Vagina (tissue), 2 donors: ENCODE measurements at places on chromosomes 12 and 14. TPM values are rescaled to one million over a fixed set of nuclear protein-coding genes. Genes with fewer than 3 reads are reported as not detected.

Gene SIX4
- total RNA-seq: 1.5 TPM

- H3K4me1 ChIP-seq: no peaks in the 10 kb centered on the region
- H3K36me3 ChIP-seq: no peaks in the 10 kb centered on the region
- no peak for DNase-seq
These were observed 7.9 kb downstream of the TAS2R13 start for GRCh38 chr12:10901427-10901826.

DNA sequence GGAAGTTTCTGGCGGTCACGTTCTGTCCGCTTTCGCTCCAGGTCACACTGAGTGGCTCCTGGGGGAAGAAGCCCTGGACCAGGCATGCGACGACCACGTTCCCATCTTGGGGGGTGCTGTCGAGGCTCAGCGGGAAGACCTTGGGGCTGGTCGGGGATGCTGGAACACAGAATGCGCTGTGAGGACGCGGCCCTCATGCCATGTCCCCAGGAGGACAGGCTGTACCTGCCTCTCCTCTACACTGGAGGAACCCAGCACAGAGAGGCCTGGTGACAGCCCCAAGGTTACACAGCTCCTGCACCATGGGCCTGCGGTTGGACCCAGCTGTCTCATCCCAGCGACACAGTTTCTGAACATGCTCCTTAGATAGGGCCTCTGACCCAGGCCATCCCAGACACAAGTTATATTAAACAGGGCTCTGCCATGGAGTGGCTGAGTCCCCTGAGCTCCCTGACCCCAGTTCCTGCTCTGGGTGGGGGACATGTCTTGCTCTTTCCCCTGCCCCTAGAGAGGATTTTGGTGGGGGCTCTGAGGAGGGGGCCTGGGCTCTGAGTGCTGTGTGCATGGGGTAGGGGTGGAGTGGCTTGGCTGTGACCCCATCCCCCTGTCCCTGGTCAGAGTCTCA, 62.0 kb downstream of the TMEM121 start:
- no peaks in the 10 kb centered on the region for H3K27me3 ChIP-seq
- no peak overlapping the region for H3K4me3 ChIP-seq
- H3K4me1 ChIP-seq: no peaks in the 10 kb centered on the region
- no peaks in the 10 kb centered on the region for H3K36me3 ChIP-seq
- no peak overlapping the region for H3K27ac ChIP-seq

- DNase-seq: no peak
- no peaks in the 10 kb centered on the region for H3K27me3 ChIP-seq
- peaks cover 11% of the 10 kb centered on the region for H3K4me1 ChIP-seq
- H3K36me3 ChIP-seq: no peaks in the 10 kb centered on the region
These were observed 38.6 kb upstream of the SMUG1 start for GRCh38 chr12:54227376-54227775.

- H3K4me1 ChIP-seq: peaks cover 11% of the 10 kb centered on the region
- H3K27me3 ChIP-seq: no peaks in the 10 kb centered on the region
- no peak for DNase-seq
- no peaks in the 10 kb centered on the region for H3K36me3 ChIP-seq
- H3K27ac ChIP-seq: no peak overlapping the region
These were observed 45.1 kb downstream of the FLRT2 start for GRCh38 chr14:85574853-85575616.

- H3K27me3 ChIP-seq: no peaks in the 10 kb centered on the region
- no peak for DNase-seq
- no peak overlapping the region for H3K4me3 ChIP-seq
- H3K4me1 ChIP-seq: peaks cover 66% of the 10 kb centered on the region
These were observed 82.4 kb downstream of the ITPK1 start for GRCh38 chr14:93033084-93033982.

Gene COX8C
- not detected for total RNA-seq

GRCh38 chr12:123113026-123113425, 37.9 kb downstream of the PITPNM2 start:
- no peaks in the 10 kb centered on the region for H3K36me3 ChIP-seq
- DNase-seq: no peak
- H3K27ac ChIP-seq: peak overlapping the region; percentile 2

Gene CD163L1
- 0.74 TPM for total RNA-seq

- H3K36me3 ChIP-seq: peaks cover 25% of the 10 kb centered on the region
- peak overlapping the region; percentile 73 for H3K4me3 ChIP-seq
- H3K27ac ChIP-seq: peak overlapping the region; percentile 67
- no peaks in the 10 kb centered on the region for H3K27me3 ChIP-seq
These were observed 613 bp downstream of the RECQL start for GRCh38 chr12:21500786-21501257.

GRCh38 chr12:63151623-63152320, 771 bp upstream of the AVPR1A start:
- no peaks in the 10 kb centered on the region for H3K27me3 ChIP-seq
- no peak for DNase-seq
- H3K27ac ChIP-seq: peak overlapping the region; percentile 69

- no peaks in the 10 kb centered on the region for H3K27me3 ChIP-seq
- peak overlapping the region; percentile 51 for H3K4me3 ChIP-seq
- H3K4me1 ChIP-seq: peaks cover 32% of the 10 kb centered on the region
- DNase-seq: no peak
These were observed 44.9 kb downstream of the DDX11 start for GRCh38 chr12:31118347-31119191.

Gene SYNDIG1L
- total RNA-seq: not detected

Gene POTEG
- total RNA-seq: not detected

Gene SLC17A8
- total RNA-seq: not detected

GRCh38 chr14:51993285-51993920, 4.1 kb downstream of the RTRAF start:
- H3K4me3 ChIP-seq: no peak overlapping the region
- H3K27me3 ChIP-seq: no peaks in the 10 kb centered on the region
- DNase-seq: no peak
- peaks cover 36% of the 10 kb centered on the region for H3K36me3 ChIP-seq

GRCh38 chr12:112304436-112304835, 77.8 kb downstream of the HECTD4 start:
- DNase-seq: no peak
- no peak overlapping the region for H3K4me3 ChIP-seq
- H3K36me3 ChIP-seq: no peaks in the 10 kb centered on the region
- no peaks in the 10 kb centered on the region for H3K27me3 ChIP-seq
- H3K4me1 ChIP-seq: peaks cover 31% of the 10 kb centered on the region

DNA sequence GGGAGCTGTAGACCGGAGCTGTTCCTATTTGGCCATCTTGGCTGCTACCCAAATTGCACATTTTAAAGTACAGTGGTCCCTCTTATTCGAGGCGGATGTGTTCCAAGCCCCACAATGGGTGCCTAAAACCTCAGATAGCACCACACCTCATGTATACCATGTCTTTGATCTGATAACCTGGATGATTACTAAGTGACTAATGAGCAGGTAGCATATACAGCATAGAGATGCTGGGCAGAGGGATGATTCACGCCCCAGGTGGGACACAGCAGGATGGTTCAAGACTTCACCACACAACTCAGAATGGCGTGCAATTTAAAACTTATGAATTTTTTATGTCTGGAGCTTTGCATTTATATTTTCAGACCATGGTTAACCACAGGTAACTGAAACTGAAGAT, 255.0 kb downstream of the AKAP6 start:
- H3K27ac ChIP-seq: no peak overlapping the region
- H3K27me3 ChIP-seq: no peaks in the 10 kb centered on the region
- H3K4me1 ChIP-seq: no peaks in the 10 kb centered on the region
- H3K4me3 ChIP-seq: no peak overlapping the region
- DNase-seq: no peak

DNA sequence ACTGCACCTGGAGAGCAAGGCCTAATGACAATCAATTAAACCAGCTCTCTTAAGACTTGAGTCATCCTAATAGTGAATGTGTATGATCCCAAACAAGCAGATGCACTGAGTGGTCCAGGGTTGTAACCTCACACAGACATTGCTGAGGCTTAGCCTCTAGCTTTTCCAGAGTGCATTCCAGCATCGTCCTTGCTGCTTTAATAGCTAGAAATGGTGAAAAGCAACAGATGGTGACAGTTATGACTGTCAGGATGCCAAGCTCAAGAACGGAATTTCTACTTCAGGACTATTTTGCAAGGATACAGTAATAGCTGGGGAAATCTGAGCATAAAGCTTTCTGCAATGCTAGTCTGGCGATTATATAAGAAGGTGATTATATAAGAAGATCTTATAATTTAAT, 34.6 kb downstream of the PTPRR start:
- no peak for DNase-seq
- no peaks in the 10 kb centered on the region for H3K36me3 ChIP-seq
- H3K27ac ChIP-seq: no peak overlapping the region

DNA sequence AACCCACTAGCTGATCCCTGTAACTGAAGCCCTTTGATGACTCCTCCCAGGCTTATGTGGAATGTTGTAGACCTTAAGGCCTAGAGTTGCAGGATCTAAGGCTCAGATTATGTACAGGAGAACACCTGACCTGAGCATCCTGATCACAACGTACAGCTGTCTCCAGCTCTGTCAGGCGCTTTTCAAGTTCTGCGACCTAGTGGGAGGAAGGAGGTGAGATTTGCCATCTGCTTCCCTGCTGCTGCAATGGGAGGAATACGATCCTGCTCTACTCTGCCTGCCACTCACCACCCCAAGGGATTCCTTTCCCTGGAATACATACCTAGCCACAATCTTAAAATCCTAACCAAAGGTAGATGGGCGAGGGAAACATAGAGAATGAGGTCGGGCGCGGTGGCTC, 10.5 kb downstream of the MBD6 start:
- peaks cover 8% of the 10 kb centered on the region for H3K4me1 ChIP-seq
- H3K36me3 ChIP-seq: peaks cover 79% of the 10 kb centered on the region
- no peaks in the 10 kb centered on the region for H3K27me3 ChIP-seq
- no peak for DNase-seq

DNA sequence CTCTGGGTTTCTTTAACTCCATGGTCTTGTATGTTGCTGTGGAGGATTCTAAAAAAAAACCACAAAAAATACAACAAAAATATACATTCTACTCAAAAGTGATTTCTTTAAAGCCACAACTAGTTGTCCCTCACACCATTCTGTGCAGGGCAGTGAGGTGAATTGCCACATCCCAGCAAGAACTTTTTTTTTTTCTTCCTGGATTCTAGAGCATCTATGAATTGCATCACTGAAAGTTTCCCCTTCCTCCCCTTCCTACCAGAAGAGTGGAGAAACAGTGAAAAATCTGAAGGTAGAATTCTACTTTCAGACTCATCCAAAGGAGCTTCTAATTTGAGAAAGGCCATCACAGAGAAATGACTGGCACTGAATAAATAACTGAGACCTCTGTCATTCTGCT, 395.3 kb downstream of the AEBP2 start:
- H3K4me1 ChIP-seq: no peaks in the 10 kb centered on the region
- H3K4me3 ChIP-seq: no peak overlapping the region
- DNase-seq: no peak
- no peak overlapping the region for H3K27ac ChIP-seq
- H3K36me3 ChIP-seq: no peaks in the 10 kb centered on the region
- H3K27me3 ChIP-seq: no peaks in the 10 kb centered on the region

DNA sequence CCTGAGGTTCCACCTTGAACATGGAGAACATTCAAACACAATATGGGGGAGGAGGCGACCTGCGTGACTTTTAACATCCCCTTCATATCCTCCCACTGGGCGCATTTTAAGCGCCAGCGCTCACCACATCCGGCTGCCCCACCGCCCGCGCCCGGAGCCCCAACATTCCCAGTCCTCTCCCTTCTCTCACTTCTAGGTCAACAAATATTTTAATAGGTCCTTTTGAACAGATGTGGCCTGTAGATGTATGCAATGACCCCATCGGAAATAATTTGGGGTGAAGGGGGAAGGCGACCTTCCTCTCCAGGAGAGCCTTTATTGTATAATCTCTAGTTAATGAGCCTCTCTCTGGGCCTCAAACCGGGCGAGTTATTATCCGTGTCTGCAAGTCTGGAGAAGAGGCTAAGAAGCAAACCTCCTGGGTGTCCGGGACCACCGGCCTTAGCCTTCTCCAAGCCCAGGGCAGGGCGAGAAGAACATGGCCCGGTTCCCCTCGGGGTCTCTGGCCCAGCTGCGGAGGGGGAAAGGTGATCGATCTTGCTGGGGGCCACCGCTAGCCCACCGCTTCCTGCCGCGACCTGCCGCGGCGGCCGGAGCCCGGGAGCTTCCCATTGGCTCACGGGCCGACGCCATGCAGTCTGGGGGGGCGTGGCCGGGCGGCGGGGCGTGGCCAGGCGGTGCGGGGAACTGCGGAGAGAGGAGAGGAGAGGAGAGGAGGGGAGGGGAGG, 83.2 kb upstream of the HMGA2 start:
- H3K36me3 ChIP-seq: no peaks in the 10 kb centered on the region
- no peak overlapping the region for H3K27ac ChIP-seq
- H3K4me1 ChIP-seq: peaks cover 20% of the 10 kb centered on the region

DNA sequence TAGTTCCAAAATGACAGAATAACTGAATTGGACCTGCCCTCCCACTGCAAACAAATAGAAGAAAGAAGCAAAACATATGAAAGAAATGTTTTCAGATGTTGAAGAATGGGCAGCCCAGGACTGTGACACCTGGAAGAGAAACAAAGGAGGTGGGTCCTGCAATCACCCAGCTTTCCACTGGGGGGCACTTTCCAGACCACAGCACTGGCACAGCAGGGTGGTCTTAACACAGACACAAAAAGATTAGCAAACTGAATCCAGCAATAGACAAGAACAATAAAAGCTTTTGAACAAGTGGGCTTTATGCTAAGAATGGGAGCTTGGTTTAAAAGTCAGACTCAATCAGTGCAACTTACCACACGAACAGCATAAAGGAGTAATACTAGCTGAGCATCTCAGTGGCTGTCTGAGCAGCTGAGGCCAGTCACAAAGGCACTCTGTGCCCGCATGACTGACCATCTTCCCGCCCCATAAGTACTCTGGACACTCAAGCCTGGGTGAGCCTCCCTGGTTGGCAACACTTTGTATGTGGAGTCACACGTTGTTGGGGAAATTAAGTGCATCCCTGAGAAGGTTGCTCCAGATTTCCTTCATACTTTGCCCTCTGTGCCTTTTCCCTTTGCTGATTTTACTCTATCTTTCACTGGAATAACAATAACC, 27.7 kb downstream of the JKAMP start:
- no peaks in the 10 kb centered on the region for H3K36me3 ChIP-seq
- no peaks in the 10 kb centered on the region for H3K27me3 ChIP-seq

GRCh38 chr14:21098076-21098891, at the start of gene ZNF219:
ZNF219 (minus strand) TSS chr14:21098655; CDS start chr14:21093591, 5,064 bp downstream.
- H3K27me3 ChIP-seq: no peaks in the 10 kb centered on the region
- peaks cover 55% of the 10 kb centered on the region for H3K4me1 ChIP-seq
- no peak for DNase-seq

Gene OR4E2
- not detected for total RNA-seq

DNA sequence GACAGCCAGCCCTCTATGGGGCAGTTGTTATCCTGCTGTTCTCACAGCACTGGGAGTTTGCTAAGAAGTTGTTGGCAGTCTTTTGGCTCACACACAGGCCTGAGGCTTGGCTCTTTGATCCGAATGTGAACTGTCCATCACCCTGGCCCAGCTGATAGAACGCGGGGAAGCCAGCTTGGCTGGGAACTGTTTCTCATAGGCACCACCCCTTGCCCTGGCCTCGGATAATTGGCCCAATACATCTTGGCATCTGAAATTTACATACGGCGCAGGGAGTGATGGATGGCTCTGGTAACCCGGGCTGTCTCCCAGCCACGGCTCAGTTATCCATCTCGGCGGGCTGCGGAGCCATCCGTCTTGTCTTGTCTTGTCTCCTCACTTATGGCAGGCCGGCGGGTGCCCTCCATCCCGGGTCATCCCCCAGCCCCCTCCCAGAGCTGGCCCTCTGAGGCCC, 164.1 kb downstream of the PHETA1 start:
- H3K4me3 ChIP-seq: no peak overlapping the region
- H3K27ac ChIP-seq: no peak overlapping the region
- no peaks in the 10 kb centered on the region for H3K4me1 ChIP-seq
- H3K36me3 ChIP-seq: no peaks in the 10 kb centered on the region
- DNase-seq: no peak
- H3K27me3 ChIP-seq: no peaks in the 10 kb centered on the region

GRCh38 chr12:113056631-113057488, at the start of gene DTX1:
DTX1 (plus strand) TSS chr12:113056730; CDS start chr12:113058193, 1,463 bp downstream.
- no peak for DNase-seq
- peak within 1 kb of the TSS; percentile 60 for H3K4me3 ChIP-seq
- H3K27me3 ChIP-seq: no peaks in the 10 kb centered on the region
- H3K4me1 ChIP-seq: peaks cover 16% of the 10 kb centered on the region
- no peak within 1 kb of the TSS for H3K27ac ChIP-seq
- H3K36me3 ChIP-seq: no peaks in the 10 kb centered on the region
